ENCODE measurements at places on chromosomes 16 and 17.

- DNase-seq = no peak
Observed at GRCh38 chr16:70601576-70602575, 44.5 kb upstream of the IL34 start.

DNA sequence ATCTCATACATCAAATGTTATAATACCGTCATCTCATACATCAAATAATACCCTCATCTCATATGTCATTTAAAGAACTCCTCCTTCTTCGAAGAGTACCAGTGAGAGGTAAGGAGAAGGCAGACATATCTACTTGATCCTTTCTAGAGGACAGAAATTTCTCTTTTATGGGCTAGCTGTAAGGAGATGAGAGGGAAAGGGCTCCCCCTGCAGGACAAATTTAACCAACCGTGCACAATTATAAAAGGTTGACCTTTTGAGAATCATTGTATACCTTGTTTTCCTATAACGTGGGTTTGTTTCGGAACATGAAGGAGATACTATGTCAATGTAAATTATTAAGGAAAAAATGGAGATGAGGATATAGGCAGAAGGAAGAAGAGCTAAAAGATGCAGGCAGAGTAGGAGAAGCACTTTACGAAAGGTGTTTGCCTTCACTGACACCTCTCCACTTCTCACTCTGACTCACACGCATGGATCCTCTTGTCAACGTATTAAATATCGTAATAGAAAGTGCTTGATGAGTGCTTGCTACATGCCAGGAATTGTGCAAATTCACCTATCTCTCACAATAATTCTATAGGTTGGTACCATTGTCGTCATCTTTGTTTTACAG, 465.9 kb upstream of the ERCC4 start:
- DNase-seq = peak; percentile 7

DNA sequence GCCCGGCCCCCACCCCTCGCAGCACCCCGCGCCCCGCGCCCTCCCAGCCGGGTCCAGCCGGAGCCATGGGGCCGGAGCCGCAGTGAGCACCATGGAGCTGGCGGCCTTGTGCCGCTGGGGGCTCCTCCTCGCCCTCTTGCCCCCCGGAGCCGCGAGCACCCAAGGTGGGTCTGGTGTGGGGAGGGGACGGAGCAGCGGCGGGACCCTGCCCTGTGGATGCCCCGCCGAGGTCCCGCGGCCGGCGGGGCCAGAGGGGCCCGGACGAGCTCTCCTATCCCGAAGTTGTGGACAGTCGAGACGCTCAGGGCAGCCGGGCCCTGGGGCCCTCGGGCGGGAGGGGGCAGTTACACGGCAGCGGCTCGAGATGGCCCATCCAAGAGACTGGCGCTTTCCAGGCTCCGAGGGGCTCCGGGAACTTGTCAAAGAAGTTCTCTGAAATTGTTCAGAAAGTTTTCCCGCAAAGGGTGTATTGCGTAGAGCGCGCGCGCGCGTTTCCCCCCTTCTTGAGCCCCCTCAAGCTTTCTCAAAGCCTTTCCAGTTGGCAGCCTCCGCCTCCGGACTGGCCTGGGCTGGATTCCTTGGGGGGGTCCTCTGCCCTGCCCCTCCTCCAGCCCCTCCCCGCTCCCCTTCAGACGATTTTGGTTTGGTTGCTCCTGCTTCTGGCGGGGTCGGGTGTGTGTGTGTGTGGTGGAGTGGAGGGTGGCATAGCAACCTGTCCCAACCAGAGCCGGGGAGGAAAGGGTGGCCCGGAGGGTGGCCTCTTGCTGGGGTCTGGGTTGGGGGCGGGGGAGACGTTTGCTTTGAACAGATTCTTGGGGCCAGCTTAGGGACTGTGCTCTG, 504 bp downstream of the ERBB2 start:
- DNase-seq = no peak

DNA sequence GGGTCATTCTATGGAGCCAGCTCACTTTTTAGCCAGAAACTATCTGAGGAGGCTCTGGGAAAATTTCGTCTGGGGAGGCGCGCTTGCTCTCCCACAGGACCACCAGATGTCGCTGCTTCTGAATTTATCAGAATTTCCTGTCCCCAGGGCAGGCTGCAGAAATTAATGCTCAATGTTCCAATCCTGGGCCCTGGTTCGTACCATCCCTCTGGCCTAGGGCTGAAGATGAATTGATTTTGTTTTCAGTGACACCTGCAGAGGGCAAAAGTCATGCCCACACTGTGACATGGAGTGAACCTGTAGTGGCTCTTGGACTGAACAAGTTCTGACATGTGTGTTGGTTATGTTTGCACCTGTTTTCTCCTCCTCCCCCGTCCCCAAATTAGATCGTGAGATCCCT, 482.6 kb downstream of the NPIPA7 start:
- peak; percentile 9 for DNase-seq

GRCh38 chr16:69444873-69445517, 20.6 kb downstream of the CYB5B start:
- no peak for DNase-seq

DNA sequence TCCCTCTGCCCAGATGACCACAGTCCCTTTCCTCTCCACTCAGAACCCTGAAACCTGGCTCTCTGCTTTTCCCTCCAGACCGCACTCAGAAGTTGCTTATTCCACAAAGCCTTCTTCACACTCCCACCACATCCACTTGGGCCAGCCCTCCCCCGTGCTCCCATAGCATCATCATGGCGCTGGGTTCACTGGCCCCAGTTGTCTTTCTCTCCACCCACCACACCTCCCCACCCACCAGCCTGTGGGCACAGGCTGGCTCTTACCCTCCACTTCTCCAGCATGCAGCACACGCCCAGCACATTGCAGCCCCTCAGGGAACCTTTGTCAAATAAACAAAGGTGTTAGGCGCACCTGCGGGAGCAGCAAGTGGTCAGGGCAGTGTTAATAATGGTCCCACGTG, 130.0 kb downstream of the KATNIP start:
- no peak for DNase-seq

DNA sequence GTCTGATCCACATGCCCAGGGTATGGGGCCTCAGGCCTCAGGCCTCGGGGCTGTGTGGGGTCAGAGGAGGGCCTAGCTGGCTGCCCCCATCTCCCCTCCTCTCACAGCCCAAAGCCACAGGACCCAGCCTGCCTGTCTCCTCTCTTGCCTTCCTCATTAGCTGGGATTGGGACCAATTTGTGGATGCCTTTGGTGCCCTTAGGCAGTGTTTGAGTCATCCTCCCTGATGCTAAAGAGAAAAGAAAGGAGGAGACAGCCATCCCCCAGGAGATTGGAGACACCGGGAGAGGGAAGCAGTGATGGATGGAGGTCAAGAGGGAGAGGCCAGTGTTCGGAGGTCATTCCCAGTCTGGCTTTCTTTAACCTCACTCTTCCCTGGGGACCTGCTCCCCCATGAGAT, 23.3 kb upstream of the NOG start:
- no peak for DNase-seq

- DNase-seq = no peak
Observed at GRCh38 chr16:10685709-10686108, 9.0 kb downstream of the TEKT5 start.

- DNase-seq = no peak
Observed at GRCh38 chr16:65336160-65336559, 214.3 kb upstream of the CDH11 start.

GRCh38 chr16:84940670-84941551, 70.4 kb downstream of the ZDHHC7 start:
- DNase-seq = no peak

DNA sequence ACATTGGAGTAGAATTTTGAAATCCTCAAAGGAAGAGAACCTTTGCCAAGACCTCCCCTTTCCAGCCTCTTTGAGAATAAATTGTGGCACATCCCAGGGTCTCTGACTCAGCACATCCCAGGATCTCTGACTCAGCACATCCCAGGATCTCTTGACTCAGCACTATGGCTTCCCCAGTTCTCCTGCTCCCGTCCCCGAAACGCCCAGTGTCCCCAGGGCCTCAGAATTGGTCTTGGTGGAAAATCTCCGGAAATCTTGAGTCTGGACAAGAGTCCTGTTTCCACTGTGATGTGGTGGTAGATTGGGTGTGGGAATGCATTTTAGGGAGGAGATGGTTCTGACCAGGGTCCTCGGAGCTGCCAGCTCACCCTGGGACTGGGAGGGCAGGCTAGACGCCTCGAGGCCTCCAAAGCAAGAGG, 19.2 kb downstream of the PLXDC1 start:
- DNase-seq = no peak

- peak; percentile 91 for DNase-seq
Observed at GRCh38 chr17:37358830-37359681, 16.7 kb upstream of the C17orf78 start.

- DNase-seq = no peak
Observed at GRCh38 chr17:79159926-79160325, 85.3 kb downstream of the ENGASE start.

GRCh38 chr17:48570325-48571023, 7.7 kb downstream of the HOXB4 start:
- no peak for DNase-seq

DNA sequence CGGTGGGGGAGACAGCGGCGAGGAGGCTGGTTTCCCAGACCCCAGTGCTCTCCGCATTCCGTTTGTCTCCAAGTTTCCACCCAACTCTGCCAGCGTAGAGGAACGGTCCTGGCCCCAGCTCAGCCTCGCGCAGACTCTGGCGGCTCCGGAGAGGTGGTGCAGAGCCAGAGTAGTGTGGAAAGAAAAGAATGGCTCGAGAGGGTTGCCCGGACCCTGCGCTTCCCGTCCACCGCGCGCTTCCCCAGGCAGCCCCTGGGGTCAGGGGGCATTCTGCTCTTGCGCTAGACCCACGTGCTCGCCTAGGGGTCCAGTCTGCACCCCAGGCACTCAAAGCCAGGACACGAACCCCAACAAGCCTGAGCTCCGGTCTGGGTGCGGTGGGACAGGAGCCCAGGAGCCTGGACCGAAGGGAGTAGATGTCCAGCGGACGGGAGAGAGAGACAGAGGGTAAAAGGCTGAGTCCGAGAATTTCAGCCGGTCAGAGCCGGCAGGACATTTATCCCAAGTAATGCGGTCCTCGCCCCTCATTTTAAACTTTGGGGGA, 3.8 kb downstream of the PMP22 start:
- DNase-seq = no peak

GRCh38 chr16:85830821-85831220, 31.3 kb downstream of the COX4I1 start:
- no peak for DNase-seq

All from stimulated activated CD4-positive, alpha-beta T cell treated with anti-CD3 and anti-CD28 coated beads, TNF-alpha, amount 100 ng/mL, for 24 hours (primary cell).